ENCODE measurements at places on chromosomes 1 and 21.

DNA sequence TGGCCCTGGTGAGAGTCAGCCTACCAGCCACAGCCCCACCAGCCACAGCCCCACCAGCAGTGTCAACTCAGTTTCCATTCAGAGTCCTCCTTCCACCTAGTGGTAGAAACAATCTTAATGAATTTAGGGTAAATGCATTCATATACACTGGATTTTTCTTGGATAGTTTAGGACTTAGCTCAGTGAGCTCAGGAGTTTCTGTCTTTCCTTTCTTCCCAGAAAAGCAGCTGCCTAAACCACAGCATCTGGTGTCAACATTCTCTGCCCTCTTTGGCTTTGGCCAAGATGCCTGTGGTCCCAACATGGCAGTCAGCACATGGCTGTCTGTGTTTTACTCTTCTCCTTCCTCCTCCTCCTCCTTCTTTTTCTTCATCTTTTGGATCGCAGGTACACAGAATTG, 94.0 kb downstream of the CLIC6 start:
- no peak for DNase-seq

GRCh38 chr1:247110627-247111258, 6.6 kb upstream of the ZNF669 start:
- peak; percentile 4 for DNase-seq

- no peak for DNase-seq
Observed at GRCh38 chr1:113027007-113027406, 46.0 kb upstream of the LRIG2 start.

DNA sequence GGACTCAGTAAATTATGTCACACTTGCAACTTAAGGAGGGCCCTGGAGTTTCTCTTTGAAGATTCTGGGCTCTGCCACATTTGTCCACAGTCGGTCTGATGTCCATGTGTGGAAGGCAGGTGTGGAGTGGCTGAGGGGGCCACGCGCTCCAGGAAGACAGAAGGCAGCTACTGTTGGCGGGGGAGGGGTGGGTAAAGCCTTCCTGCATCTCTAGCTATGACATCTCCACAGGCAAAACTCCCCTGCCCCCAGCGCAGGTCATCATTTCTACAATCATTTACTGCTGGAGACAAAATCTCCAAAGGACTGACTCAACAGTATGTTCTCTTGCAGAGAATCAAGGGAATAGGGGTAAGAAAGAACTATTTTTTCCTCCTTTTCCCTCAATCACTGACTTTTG, 11.4 kb upstream of the TSPEAR start:
- DNase-seq: no peak

GRCh38 chr1:78073441-78073840, 27.7 kb downstream of the GIPC2 start:
- no peak for DNase-seq

GRCh38 chr21:36955783-36956182, 10.7 kb downstream of the HLCS start:
- DNase-seq: no peak

- no peak for DNase-seq
Observed at GRCh38 chr1:38073534-38074301, 27.1 kb upstream of the POU3F1 start.

- DNase-seq: no peak
Observed at GRCh38 chr1:212512816-212513559, 80.3 kb downstream of the NENF start.

DNA sequence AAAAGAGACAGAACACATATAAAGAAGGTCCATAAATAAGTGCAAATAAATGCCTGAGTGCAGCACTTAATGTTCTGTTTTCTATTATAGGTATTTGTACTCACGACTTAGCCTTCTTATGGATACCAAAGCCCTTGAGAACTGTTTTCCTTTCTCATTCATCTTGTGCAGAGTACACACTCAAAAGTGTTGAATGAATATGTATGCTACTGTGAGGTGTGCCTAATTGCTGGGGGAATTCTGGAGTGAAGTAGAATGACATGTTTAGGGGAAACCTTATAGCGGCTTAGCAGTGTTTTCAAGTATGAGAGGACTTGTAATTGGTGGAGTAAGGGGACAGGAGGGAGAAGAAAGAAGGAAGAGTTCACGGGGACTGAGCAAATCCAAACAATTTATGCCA, 157.6 kb downstream of the CACNA1E start:
- DNase-seq: no peak

- DNase-seq: no peak
Observed at GRCh38 chr1:230785636-230786384, 38.6 kb downstream of the CAPN9 start.

DNA sequence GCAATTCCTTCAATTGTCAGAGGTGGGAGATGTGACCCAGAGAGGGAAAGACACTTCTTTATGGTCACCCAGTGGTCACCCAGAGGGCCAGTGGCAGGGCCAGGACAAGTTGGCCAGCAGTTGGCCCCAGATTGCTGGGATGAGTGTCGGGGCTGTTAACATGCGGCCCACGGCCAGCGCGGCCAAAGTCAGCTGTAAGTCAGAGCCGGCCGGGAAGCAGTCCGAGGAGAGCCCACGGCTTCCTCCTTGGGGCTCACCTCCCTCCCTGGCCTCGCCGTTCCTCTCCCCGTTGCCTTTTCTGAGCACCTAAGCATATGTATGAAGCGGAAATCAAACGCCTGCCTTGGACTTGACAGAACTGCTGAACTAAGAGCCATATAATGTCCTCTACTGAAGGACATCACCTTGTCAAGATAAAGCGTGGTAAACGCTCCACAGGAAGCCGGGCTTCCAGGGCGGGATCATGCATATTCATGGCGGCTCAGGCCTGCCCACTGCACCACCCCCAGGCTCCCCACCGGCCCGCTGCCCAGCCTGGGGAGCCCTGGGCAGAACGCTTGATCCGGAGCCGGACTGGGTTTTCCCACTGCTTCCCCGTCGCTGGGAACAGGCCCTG, 245.4 kb upstream of the POU3F1 start:
- no peak for DNase-seq

DNA sequence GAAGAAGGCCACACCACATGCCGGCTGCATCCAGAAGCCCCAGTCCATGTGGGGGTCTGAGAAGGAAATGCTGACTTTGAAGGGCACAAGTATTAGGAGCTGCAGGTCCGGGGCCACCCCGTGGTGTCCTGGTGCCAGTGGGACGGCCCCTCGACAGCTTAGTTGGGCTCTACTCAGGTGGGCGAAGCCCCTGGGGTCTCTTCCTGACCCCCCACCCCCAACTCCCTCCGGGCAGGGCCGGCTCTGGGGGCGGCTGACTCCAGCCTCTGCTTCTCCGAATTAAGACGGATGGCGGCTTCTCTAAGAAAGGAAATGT, 62.1 kb upstream of the TTC34 start:
- DNase-seq: no peak

- DNase-seq: no peak
Observed at GRCh38 chr1:10753299-10753698, 43.1 kb downstream of the CASZ1 start.

DNA sequence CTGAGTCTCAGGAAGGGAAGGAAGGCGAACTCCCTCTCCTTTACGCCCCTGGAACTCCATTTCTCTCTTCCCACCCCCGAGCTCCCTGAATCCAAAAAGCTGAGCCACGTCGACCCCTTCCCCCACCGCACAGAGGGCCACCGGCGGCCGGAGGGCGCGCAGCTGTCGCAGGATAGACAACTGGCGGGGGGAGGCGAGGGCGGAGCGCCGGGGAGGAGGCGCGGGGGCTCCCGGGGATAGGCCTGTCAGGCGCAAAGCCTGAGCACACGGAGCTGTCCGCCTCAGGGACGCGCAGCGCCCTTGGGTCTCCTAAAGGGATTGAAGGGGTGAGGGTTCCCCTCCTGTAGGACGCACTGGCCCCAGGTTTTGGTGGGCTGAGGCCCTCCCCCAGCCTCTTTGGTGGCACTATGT, 752 bp upstream of the ACTA1 start:
- no peak for DNase-seq

DNA sequence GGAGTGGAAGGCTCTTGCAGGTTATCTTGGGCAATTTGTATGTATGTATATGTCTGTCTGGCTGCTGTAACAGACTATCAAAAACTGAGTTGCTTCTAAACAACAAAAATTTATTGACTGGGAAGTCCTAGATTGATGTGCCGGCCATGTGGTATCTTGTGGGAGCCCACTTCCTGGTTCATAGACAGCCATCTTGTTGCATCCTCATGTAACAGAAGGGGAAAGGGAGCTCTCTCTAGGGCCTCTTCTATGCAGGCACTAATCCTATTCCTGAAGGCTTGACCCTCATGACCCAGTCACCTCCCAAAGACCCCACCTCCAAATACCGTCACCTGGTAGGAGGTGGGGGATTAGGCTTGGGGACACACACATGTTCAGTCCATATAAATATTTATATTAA, 9.2 kb downstream of the GIPC2 start:
- DNase-seq: no peak

- DNase-seq: no peak
Observed at GRCh38 chr1:99606306-99606705, 39.6 kb upstream of the PALMD start.

DNA sequence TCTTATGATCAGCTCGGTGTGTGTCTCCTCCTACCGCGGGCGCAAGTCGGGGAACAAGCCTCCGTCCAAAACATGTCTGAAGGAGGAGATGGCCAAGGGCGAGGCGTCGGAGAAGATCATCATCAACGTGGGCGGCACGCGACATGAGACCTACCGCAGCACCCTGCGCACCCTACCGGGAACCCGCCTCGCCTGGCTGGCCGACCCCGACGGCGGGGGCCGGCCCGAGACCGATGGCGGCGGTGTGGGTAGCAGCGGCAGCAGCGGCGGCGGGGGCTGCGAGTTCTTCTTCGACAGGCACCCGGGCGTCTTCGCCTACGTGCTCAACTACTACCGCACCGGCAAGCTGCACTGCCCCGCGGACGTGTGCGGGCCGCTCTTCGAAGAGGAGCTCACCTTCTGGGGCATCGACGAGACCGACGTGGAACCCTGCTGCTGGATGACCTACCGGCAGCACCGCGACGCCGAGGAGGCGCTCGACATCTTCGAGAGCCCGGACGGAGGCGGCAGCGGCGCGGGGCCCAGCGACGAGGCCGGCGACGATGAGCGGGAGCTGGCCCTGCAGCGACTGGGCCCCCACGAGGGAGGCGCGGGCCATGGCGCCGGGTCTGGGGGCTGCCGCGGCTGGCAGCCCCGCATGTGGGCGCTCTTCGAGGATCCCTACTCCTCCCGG, 1.5 kb downstream of the KCNC4 start:
- DNase-seq: no peak

DNA sequence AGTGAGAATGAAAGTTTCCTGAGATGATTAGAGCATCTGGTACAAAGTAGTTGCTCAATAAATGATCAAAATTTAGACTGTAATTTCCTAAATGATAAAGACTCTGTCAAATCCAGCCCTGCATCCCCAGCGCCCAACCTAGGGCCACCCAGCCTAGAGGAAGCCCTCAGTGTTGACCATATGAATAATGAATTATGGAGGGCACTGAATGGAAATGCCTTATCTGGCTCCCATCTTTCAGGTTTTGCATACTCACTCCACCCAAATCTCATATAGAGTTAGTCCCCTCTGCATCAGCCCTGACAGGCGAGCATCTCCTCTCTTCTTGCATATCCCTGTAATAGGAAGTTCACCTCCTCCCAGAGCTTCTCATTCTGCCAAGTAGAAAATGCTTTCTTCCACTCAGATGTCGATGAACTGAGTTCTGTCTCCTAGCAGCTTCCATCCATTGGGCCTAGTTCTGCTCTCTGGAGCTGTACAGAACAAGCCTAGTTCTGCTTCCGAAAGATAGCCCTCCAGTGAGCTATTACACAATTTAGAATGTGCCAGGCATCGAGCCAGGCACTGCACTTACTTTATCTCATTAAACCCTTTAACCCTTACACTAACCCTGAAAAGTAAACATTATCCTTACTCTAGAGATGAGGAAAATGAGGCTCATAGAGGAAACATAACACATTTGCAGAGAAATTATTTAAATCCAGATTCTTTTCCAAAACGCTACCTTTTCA, 20.9 kb downstream of the COA7 start:
- DNase-seq: peak; percentile 25

- DNase-seq: no peak
Observed at GRCh38 chr1:175423605-175424004, 231.0 kb upstream of the KIAA0040 start.

- DNase-seq: no peak
Observed at GRCh38 chr1:213388199-213388598, 337.2 kb downstream of the RPS6KC1 start.

GRCh38 chr21:40186045-40186444, 318.8 kb downstream of the PCP4 start:
- DNase-seq: no peak

DNA sequence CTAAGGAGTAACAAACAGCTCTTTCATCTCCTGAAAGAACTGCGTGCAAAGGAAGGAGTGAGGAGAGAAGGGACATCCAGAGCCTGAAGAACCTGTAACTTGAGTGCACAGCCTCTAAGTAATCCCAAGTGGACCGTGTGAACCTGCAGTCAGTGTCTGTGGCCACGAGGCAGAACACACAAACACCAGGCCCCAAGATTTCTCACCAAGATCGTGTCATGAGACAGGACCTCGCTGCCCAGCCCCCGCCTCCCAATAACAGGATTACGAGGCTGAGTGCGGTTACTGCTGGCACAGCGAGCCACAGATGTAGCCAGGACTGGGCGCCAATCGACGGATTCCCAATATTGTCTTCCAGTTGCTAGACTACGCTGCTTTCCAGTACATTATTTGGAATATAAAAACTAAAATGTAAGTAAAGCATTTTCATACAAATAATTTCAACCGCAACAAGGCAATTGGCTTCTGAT, 101.3 kb upstream of the SLC25A33 start:
- peak; percentile 39 for DNase-seq

DNA sequence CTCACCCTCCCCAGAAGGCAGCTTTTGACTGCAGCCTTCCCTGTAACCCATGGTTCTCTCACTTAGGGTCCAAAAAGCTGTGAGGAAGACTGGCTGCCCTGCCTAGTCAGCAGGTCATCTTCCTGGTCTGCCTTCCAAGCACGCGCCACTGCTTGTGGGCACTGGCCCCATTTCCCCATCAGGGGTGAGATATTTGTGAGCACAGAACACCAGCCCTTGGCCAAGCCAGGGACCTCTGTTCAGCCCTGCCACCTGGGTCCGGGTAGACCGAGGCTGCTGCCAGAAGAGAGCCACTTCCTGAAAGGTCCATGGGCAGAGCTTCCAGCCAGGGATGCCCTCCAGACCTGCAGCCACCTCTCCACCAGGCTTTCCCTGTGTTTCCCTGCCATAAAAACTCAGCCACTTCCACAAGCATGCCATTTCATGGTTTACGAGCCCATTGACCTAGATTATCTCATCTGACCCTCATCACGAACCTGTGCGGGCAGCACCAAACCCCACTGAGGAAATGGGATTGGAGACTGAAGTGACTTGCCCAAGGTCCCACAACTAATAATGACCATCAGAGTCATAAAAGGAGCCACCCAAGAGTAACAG, 40.5 kb downstream of the GLIS1 start:
- no peak for DNase-seq

- DNase-seq: no peak
Observed at GRCh38 chr1:59272507-59272906, 24.4 kb upstream of the FGGY start.

- DNase-seq: no peak
Observed at GRCh38 chr1:206514813-206515387, 7.6 kb downstream of the RASSF5 start.

Data from spinal cord (tissue), 10 donors.